GM04503 (cell line): ENCODE measurements at places on chromosomes 7 and 10.

DNA sequence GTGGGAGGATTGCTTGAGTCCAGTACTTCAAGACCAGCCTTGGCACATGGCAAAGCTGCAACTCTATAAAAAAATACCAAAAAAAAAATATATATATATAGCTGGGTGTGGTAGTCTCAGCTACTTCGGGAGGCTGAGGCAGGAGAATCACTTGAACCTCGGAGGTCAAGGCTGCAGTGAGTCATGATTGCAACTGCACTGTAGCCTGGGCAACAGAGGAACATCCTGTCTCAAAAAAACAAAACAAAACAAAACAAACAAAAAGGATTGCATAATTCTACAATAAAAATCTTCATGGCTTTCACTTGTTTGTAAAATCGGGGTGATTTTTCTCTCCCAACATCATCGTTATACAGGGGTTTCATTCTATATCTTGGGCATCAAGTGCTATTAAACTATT is 35.1 kb downstream of the GUSB start:
- DNase-seq = peak; percentile 14

DNA sequence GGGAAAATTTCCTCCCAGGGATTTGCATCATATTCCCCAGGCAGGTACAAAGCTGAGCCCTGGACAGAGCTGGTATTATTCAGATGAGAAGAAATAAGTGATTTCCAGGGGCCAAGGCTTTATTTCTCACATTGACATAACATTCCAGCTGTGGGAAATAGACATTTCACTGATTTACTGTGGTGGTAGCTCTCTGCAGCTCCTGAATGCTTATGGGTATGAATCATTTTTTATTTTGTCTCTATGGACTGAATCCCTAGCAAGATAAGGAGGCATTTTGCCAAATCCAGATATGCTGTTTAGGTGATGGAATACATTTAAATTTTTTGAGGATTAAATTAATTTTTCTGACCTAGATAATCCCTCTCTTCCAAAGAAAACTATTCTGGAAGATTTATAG is 97.9 kb downstream of the MTPN start:
- peak; percentile 13 for DNase-seq

DNA sequence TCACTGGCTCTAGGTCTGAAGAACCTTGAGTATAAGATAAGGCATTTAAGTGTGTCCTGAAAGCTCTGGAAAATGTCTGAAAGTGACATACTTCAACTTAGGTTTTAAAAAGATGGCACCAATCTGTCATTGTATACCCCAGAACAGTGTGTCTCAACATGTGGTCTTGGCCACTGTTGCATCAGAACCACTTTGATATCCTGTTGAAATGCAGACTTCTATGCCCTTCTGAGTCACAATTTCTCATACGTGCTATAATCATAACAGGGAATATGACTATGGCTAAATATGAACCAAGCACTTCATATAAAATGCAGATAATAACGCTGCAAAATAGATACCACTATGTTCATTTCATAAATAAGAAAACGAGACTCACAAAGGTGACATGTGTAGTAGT is 38.0 kb upstream of the GPAM start:
- no peak for DNase-seq

DNA sequence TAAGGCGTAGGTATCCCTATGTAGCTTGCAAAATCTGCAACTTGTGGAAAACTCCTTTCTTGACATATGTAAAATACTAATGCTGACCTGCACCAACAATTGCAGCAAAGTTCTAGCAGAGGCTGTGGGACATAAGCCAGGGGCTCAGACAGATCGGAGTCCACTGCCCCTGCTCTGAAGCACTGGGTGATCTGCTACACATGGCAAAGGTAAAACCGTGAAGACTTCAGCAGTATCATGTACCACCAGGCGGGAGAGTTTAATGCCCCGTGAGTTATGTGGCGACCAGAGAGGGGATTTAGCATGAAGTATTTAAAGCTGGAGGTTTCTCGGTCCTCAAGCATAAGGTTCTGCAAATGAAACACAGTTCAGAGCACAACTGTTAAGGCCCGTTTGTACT is 76.4 kb downstream of the ABCC2 start:
- DNase-seq = no peak

- no peak for DNase-seq
These were observed 51.1 kb downstream of the NOD1 start for GRCh38 chr7:30427296-30428070.

DNA sequence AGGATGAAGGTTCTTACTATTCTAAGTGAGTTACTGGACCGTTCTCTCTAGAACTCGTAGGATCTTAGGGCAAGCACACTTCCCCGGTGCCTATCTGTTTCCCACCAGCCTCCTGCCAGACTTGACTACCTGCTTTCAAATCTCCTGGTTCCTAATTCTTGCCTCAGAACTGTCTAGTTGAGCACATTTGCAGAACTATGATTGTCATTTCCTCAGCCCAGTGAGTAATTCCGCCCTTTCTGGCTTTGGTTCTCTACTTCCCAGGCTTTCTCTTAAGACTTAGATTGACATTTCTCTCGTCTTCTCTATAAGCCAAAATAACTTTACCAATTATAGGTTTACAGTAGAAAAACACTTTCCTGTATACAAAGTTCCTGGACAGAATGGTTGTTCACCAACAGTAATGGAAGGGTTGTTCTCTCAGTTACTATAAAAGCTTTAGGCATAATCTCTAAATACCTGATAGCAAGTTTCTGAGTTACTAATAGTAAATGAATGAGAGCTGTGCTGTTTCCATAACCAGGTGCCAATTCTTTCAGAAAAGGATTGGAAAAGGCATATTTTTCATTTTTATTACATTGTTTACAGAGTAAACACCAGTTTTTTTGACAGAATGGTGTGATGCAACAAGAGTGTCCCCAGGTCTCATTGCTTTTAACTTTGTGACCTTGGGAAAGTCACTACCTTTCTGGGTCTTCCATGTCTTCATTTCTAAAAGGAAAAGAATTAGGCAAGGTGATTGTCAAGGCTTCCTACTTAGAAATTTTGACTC is 41.1 kb downstream of the PLEKHA8 start:
- no peak for DNase-seq

DNA sequence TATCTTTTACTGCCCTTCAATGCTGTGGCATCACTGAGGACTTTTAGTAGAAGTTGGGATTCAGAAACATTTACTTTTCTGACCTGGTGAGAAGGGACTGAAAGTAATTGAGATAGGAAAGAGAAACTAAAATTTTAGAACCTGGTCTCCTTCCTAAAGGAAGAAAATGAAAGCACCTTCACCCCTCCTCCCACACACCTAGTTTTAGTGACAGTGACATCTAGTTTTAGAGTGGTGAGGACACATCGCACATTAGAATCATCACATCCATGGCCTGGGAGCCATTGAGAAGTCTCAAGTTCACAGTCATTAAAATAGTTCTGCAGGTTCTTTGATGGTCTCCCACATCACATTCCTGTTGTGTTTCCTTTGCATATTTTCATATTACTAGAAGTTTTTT is 16.1 kb downstream of the TAS2R41 start:
- no peak for DNase-seq

- peak; percentile 61 for DNase-seq
These were observed 9.1 kb upstream of the PRKAR2B start for GRCh38 chr7:107035446-107035845.

DNA sequence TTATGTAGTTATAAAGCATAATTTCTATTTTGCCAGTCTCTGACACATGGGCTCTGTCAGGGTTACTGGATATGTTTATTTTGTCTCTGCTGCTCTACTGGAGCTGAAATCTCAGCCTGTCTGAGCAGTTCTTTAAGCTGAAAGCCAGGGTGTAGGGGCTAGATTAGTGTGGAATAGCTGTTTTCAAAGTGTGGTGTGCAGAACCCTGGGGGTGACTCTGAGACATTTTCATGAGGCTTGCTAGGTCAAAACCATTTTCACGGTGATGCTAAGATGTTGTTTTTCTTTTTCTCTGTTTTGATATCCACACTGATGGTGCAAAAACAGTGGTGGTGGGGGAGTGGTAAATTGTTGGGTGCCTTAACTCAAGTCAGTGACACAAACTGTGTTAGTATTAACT is 45.5 kb downstream of the CREM start:
- DNase-seq = no peak

GRCh38 chr7:136998495-136998894 is 130.0 kb downstream of the CHRM2 start:
- no peak for DNase-seq

- DNase-seq = no peak
These were observed 133.8 kb downstream of the NEURL1 start for GRCh38 chr10:103627111-103627892.

GRCh38 chr10:58757352-58758065 is 244.8 kb downstream of the BICC1 start:
- no peak for DNase-seq

DNA sequence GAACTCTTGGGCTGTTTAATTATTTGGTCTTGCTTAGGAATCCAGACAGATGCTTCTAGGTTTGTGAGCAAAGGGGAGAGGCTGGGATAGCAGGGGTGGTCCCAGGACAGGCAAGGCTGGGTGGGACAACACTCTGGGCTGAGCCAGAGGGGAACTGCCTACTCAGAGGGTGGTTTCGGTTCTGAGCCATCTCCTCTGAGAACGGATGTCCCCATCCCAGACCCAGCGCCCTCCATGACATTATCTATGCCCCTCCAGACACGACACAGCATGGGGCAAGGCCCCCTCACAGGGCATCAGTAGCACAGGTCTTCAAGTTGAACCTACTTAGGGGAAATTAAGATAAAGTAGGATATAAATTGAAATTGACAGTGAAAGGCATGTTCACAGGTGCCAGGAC is 7.1 kb downstream of the ASB10 start:
- DNase-seq = no peak

- no peak for DNase-seq
These were observed 77.7 kb downstream of the RBM33 start for GRCh38 chr7:155722118-155722517.

- DNase-seq = no peak
These were observed 9.1 kb downstream of the AHR start for GRCh38 chr7:17307558-17307957.

GRCh38 chr10:133071733-133072132 is 16.0 kb upstream of the ADGRA1 start:
- DNase-seq = no peak

GRCh38 chr7:157973971-157974677 is 613.5 kb downstream of the PTPRN2 start:
- no peak for DNase-seq

- DNase-seq = no peak
These were observed 19.4 kb downstream of the SPAM1 start for GRCh38 chr7:123944395-123944794.

GRCh38 chr10:130357226-130357625 is 221.0 kb downstream of the GLRX3 start:
- DNase-seq = no peak

DNA sequence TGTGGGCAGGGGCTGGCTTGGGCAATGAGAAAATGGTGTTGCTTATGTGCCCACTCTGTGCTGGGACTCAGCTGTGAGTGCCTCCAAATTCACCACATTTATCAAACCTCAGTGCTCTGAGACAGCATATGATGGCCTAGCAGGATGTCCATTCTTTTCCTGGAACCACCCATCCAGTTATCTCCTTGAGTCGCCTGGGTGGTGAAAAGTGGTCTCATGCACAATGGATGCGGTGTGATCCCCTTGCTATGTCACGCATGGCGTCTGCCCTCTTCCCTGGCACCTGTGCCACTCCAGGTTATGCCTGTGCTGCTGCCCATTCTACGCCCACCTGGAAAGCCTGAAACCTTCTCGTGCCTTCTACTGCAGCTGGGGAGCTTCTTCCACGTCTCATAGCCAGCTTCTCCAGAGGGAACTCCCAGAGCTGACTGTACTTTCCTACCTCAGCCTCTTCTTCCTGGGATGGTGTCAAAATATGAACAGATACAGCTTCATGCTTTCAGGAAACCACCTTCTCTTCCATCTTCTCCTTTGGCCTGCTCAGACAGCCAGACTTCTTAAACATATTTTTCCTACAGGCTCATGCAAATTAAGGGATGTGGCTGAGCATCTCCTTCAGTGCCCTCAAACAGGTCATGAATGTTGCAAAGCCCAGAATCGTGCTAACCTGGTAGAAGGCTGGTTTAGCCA is 147.3 kb downstream of the PFKFB3 start:
- DNase-seq = no peak

GRCh38 chr7:85483177-85483576 is 296.3 kb upstream of the SEMA3D start:
- peak; percentile 57 for DNase-seq

DNA sequence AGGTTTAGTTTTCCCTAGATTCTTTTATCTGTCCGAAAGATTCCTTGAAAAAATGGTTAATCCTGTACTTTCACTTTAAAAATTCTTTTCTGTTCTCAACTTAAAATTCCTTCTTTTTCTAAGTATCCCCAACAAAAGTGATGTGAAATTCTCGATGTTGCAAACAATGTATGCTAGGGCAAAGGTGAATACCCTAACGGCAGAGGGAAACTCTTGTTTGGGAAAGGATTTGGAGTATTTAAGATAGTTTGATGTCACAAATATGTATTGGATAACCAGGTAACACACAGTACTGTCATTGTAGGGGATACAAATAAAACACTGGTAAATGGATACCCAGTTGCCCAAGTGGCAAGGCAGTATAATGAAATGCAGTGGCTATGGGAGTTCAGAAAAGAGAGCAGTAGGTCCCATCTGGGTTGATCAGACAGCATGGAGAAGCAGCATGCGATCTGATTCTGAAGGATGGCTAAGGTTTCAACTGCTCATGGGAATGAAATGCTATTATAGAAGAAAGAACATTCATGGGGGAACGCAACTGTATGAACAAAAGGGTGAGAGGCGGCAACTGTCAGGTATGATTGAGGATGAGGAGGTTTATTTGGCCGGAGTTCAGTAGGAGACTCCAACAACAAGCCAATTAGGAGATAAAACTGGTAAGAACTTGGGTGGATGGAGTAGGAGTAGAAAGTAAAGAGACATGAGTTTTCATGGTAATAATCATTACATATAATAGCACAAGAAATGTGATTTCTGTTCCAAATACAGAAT is 3.2 kb upstream of the EPC1 start:
- DNase-seq = no peak

DNA sequence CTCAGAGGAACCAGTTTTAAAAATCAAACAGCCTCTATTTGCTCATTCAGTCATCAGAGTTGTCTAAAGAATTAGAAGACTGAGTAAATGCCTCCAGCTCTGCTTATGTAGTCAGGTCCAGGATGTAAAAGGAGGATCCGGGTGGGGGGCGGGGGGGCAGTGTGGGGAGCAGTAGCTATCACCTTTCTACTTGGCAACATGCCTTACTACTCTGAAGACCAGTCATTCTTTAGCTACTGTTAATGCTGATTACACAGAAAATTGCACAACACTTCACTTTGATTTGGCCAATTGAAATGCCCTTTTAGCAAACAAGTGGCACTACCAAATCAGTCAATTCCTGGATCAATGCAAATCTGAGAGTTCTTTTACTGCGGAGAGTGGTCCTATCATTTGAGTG is 164.2 kb downstream of the NXPH1 start:
- no peak for DNase-seq

DNA sequence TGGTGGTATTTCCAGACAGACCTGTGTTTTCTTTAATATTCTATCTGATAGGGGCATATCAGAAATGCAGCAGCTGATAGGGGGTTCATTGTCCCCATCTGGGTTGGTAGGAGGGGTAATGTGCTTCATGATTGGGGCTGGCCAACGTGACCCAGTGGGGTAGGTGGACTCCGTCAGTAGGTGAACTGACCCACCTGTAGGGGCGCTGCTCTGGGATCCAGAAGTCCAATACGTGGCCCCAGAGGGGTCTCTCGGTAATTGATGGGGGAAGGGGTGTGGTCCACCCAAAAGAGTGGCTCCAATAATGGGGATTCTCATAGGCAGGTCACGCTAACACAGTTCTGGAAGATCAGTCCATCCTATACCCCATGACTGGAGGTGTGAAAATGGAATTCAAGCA is 112.0 kb downstream of the PRLHR start:
- no peak for DNase-seq
